ENCODE measurements at places on chromosomes 4 and X.

DNA sequence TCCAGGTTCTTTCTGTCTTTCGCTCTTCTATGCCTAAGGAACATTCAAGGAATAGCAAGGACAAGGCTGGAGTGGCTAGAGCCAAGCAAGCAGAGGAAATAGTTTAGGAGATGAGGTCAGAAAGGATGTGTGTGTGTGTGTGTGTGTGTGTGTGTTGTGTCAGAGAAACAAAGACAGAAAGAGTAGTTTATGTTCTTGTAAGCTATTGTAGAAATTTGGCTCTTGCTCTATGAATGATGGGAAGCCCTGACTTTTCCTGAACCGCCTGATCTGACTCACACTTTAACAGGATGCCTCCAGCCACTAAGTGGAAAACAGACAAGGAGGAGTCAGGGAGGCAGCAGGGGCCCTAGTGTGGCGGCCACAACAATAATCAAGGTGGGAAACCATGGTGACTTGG is 39.7 kb downstream of the LGI2 start:
- DNase-seq: no peak

DNA sequence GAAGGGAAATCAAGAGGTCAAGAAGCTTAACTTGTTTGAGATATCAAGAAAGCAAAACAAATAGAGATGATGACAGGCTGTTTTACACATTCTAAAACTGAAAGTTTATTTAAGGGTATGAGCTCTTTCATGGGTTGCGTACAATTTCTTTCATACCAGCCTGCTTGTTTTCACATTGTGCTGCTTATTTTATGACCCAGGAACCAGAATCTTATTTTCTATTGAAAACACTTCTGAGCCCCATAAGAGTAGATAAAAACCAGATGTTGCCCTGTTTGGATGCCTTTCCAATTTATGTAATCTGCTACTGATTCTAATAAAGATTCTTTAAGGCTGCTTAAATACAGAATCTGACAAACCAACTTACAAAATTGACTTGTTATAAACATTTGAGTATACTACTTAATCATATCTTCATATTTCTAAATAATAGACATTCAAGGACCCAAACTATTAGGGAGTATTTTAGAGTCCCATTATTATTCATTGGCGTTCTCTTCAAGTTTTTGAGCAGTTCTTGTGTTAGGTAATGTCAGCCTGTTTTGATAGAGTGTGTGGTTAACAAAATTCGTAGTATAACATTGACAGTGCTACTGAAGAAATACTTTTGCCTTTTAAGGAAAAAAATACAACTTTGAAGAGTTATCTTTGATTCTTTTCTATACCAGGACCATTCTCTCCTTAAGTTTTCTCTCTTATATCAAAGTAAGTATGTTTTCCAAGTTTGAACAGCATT is 74.4 kb downstream of the PDLIM5 start:
- no peak for DNase-seq

DNA sequence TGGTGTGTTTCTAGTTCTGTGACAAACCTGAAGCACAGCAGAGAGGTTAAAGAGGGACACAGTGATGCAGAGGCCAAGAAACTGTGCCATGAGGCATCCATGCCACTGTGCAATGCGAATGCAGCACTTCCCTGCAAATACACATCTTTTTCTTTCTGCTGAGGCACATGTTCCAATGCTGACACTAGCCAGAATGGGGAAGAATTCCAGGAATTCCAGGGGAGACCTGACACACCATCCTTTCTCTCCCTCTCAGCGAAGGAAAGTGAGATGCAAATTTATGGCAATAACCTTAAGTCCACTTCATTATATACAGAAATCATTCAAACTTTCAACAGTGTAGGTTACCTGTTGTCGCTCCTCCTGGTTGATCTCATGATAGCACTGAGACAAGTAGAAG is 204.8 kb downstream of the LDB2 start:
- DNase-seq: no peak

GRCh38 chr4:17811078-17811603 is 362 bp downstream of the NCAPG start:
- DNase-seq: no peak

DNA sequence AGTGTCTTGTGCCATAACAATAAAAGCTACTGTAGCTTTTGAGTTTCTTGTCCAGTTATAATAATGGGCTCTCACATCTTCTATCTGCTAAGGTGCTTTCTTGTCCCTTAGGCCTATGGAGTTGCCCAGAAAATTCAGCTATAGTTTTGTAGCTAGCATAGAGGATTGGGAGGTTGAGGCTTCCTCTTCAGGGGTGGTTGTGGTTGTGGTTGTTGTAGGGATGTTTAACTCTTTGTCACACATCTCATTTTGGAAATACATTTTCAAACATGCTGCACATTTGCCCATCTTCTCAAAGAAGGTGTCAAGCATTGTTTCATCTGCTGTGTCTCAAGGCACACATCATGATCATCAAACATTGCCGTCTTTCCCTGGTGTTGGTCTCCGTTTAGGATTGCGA is 65.0 kb downstream of the ATXN3L start:
- DNase-seq: no peak

- DNase-seq: no peak
Observed at GRCh38 chr4:6076391-6076790, 58.2 kb upstream of the C4orf50 start.
